ENCODE measurements at places on chromosomes 6 and 20.

GRCh38 chr6:163337958-163338357 is 76.6 kb upstream of the QKI start:
- no peak for DNase-seq

GRCh38 chr20:8424010-8424409 is 291.9 kb downstream of the PLCB1 start:
- no peak for DNase-seq

DNA sequence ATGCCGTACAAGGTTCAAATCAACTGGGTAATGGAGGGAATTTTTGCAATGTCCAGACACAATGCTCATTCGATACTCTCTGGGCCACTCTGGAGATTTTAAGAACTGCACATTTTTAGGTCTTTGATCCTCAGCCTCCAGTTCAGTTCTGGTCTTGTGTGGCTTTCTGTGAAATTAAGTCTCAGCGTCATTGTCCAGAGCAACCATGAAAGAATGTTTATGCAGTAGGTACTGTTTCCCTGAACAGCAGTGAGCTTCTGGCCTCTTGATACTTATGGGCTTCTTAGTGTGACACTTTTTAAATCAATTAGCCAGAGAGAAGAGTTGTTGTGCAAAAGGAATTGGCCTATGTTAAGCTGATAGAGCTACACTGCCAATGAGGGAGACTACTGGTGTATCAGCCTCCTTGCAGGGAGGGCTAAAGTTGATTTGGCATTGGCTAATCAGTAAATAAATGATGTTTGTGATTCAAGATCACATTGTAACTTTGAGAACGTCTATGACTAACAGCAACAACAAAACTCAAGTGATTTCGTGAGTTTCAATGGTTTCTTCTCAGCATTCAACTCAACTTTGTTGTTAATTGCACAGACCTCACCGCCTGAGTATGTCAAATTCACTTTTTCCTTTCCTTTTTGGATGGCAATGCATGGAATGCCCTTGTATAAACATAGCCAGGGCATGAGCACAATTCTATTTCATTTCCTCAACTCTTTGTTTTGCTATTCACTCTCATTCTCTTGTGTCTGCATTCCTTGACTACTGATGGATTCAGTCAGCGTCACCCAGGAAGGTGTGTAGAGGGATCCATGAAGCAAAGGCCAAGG is 85.1 kb downstream of the GJA1 start:
- DNase-seq: no peak

DNA sequence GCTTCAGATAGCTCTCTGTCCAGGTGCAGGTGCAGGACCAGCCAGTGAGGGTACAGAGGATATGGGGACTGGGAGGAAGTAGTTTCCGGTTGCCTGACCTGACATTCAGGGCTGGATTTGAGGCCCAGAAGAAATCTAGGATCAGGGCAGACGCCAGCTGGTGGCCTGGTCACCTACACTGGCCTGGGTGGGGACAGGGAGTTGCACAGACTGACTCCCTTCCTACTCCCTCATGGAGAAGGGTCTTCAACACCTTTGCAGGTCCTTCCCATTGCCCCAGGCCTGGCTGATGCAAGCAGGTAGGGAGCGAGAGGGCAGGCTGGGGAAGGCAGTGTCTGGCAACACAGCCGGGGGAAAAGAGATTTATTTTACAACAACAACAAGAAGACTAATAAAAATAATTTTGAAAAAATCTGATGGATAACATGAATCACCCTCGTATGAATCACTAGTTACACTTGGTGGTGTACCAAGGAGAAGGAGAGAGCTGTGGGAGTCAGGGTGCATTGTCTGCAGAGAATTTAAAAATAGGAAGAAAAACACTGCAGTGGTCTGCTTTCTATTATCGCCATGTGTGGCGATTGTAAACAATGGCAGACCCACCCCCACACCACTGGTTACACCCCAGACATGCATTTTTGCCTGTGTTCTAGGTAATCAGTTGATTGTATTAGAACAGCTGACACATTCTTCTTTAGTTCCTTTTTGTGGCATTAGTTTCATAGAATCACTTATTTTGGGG is 62.3 kb upstream of the SNX9 start:
- no peak for DNase-seq

GRCh38 chr20:36644706-36645095 is 1.3 kb downstream of the SLA2 start:
- peak; percentile 34 for DNase-seq

DNA sequence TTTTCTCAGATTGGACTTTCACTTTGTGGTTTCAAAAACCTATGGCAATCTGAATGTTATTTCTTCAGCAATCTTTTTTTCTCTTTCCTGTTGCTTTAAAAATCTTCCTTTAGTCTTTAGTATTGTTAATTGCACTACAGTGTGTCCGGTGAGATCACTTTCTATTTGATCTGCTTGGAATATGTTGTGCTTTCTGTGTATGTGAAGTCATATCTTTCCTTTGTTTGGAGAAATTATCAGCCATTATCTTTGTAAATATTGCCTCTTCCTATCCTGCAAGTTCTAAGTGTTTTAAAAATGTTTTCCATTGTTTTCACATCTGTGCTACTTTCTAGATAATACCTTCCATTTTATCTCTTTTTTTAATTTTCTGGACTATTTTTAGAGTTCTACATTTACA is 171.4 kb upstream of the PRSS16 start:
- DNase-seq: no peak

- DNase-seq: no peak
These were observed 189.0 kb downstream of the SLC16A10 start for GRCh38 chr6:111276335-111276734.

DNA sequence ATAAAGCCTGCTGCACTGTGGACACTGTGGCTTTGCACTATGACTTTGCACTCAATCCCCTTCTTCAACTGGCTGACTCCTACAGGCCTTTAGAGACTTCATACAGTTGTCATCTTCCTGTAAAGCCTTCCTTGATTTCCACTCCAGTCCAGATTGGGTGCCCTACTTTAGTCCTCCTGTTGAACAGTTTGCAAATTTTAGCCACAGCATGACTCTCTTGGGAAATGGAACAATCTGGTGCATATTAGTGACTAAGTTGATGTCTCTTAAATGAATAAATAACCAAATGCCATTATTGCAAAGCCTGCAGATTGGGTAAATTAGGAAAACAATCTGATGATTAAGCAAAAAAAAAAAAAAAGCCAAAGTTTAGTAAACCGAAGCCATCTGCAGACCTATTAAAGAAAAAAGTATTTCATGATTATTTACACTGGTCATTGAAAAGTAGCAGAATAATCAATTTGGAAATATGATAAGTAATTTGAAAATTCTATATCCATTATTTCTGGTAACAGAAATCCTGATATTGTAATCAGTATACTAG is 12.6 kb downstream of the PLCB4 start:
- DNase-seq: no peak

DNA sequence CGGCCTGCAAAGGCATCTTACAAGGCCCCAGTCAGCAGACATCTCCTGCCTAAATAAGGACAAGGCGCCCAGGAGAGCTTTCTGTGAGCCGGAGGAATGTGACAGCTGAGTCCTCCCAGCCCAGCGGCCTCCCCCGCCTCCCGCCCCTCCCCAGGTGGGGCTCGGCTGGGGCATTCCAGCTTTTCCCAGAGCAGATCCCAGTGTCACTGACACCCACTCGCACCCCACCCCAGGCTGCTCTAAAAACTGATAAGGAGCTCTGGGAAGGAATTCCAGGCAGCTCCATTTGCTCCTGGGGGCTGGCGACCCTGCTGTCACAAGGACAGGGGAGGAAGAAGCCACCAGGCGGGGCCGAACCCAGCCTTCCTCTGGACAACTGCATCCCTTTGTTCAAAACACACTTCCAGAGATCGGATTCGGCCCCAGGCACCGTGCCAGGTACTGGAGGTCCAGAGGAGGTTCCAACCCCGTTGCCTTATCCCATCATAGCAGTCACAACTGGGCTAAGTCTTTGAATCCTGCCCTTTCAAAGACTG is 49.7 kb downstream of the JPH2 start:
- DNase-seq: no peak

DNA sequence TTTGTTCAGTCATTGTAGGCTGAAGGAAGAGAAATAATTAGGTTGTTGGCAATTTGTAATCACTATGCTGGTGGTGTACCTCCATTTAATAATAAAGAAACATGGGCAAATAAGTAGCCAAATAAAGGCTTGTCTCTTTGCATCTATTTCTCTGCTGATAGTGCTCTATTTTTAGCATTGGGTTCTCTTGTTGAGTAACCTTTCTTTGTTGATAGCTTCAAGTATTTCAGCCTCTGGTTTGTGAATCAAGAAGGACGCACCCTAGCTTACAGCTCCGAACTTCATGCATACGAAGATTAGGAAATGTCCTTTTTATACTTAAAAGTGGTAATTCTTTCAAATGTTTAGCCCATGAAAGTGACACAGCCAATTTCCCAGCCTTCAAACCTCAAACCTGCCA is 2.6 kb downstream of the PPP1R14C start:
- DNase-seq: no peak

GRCh38 chr20:20721489-20721888 is 9.0 kb upstream of the RALGAPA2 start:
- DNase-seq: no peak

DNA sequence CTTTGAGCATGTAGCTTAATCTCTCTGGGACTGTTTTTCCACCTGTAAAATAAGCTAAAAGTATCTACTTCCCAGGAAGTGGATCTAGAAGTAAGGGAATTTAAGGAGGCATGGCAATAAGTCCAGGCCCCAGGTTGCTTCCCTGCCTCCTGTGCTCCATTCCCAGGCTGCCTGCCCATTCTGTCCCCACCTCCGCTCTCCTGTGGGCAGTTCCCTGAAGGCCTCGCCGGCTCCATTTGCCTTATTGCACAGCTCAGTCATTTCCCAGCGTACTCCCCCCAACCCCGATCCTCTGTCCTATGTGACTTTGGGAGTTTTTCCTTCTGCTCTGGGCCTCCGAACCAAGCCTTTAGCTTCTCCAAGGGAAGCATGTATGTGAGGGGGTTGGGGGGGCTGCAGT is 4.6 kb downstream of the SLC29A1 start:
- no peak for DNase-seq

GRCh38 chr6:83055366-83055964 is 10.2 kb downstream of the UBE3D start:
- DNase-seq: peak; percentile 12

DNA sequence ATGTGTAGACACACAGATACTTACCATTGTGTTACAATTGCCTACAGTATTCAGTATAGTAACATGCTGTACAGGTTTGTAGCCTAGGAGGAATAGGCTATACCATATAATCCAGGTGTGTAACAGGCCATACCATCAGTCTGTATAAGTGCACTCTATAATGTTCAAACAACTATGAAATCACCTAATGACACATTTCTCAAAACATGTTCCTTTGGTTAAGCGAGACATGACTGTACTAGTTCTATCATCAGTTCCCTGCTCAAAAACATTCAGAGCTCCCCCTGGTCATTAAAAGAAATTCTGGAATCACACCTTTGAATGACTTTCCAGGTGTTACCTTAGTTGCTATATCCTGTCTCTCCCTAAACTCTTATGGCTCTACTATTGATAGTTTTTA is 70.4 kb upstream of the SLC2A12 start:
- no peak for DNase-seq

DNA sequence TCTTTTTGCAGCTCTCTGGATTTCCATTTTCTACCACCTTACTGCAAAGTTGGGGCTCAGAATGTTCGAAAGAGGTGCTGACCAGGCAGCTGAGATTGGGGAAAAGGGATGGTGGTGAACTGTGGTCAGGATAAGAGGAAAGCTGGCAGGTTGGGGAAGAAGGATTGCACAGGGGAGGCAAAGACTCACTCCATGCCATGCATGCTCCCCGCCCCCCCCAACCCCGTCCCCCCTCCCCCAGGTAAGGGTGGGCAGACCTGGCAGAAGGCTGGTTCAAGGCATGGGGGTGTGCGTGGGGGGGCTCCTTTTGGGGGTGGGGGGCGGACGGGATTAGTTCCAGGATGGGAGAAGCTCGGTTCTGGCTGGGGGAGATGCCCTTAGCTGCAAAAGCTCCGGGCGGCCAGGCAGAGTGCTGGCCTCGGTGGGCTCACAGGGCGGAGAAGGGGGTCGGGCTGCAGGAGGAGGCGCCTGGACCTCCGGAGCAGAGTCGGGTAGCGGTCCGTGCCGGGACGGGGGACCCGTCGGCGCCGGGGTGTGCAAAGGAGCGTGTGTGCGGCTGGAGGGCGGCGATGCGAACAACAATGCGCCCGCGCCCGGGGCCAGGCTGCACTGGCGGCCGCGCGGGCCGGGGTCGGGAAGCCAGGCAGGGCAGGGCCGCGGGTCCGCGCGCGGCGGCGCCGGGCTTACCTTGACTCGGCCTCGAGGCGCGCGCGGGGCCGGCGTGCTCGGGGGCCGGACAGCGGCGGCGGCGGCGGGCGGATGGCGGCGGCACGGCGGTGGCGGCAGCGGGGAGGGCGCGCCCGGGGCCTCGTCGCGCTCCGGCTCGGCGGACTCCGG is 880 bp downstream of the ADNP start:
- peak; percentile 34 for DNase-seq

DNA sequence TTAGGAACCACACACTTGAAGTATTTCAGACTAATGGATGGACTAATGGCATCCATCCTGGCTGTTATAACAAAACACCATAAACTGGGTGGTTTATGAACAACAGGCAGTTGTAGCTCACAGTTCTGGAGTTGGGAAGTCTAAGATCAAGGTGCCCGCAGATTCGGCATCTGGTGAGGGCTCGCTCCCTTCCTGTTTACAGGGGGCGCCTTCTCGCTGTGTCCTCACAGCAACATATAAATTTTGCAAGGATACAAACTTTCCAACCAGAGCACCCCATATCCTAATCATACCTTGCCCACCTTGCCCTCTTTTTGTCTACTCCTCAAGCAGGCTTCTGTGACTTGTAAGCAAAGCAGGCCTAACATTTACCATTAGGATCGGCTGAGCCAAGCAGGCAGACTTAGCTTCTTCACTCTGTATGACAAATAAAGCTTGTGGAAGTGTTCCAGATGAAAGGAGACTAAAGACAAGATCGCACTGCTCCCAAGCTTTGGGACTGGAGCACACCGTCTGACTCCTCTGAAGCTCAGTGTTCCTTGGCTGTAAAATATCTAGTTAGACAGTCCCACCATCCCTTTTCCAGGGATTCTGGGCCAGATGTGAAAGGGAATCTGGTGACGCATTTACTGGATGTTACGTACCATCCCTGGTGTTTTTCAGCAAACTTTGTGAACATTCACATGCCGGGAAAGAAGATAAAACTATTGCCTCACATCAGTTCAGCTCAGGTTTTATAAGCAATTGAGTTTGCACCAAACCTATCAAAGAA is 34.9 kb downstream of the GFOD1 start:
- no peak for DNase-seq

GRCh38 chr6:16651871-16652270 is 109.4 kb downstream of the ATXN1 start:
- DNase-seq: no peak

GRCh38 chr6:158938220-158938619 is 61.8 kb downstream of the RSPH3 start:
- no peak for DNase-seq

DNA sequence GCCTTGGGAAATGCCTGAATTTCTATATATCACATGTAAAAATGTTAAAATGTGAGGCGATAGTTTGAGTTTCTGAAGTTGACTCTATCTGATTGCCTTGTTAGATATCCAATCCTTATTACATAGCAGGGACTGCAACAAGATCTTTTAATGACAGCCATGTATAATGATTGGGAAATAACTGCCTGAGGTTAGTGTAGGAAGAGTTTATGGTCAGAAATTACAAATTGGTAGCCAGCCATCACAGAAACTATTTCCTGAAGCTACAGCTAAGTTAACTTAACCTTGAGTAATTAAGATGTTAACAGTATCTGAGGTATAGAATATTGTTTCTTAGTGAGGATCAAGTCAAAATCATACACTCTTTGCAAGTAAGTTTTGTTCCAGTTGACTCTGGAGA is 41.0 kb downstream of the AKIRIN2 start:
- no peak for DNase-seq

- no peak for DNase-seq
These were observed 88.7 kb downstream of the SNAP25 start for GRCh38 chr20:10307359-10307735.

- no peak for DNase-seq
These were observed 66.2 kb upstream of the SLCO4A1 start for GRCh38 chr20:62575976-62576722.

Measured in stimulated activated CD4-positive, alpha-beta T cell treated with anti-CD3 and anti-CD28 coated beads, Interleukin-4, amount 100 ng/mL, for 1 hour (primary cell).